Testis (tissue), 5 donors: ENCODE measurements at places on chromosomes 12 and 14. TPM values are rescaled to one million over a fixed set of nuclear protein-coding genes. Genes with fewer than 3 reads are reported as not detected.

GRCh38 chr12:111111681-111112080 is 191.3 kb upstream of the MYL2 start:
- no peak overlapping the region for H3K4me3 ChIP-seq
- DNase-seq = no peak
- H3K4me1 ChIP-seq = no peaks in the 10 kb centered on the region
- H3K27me3 ChIP-seq = no peaks in the 10 kb centered on the region

- no peaks in the 10 kb centered on the region for H3K36me3 ChIP-seq
- H3K4me1 ChIP-seq = no peaks in the 10 kb centered on the region
- H3K27me3 ChIP-seq = no peaks in the 10 kb centered on the region
These were observed 8.0 kb upstream of the KRT8 start for GRCh38 chr12:52912711-52913430.

- H3K4me3 ChIP-seq = peak overlapping the region; percentile 79
- no peak for DNase-seq
- H3K4me1 ChIP-seq = peaks cover 5% of the 10 kb centered on the region
- no peaks in the 10 kb centered on the region for H3K27me3 ChIP-seq
- peak overlapping the region; percentile 91 for H3K27ac ChIP-seq
- no peaks in the 10 kb centered on the region for H3K36me3 ChIP-seq
These were observed 20.6 kb upstream of the CLEC2D start for GRCh38 chr12:9648701-9649531.

DNA sequence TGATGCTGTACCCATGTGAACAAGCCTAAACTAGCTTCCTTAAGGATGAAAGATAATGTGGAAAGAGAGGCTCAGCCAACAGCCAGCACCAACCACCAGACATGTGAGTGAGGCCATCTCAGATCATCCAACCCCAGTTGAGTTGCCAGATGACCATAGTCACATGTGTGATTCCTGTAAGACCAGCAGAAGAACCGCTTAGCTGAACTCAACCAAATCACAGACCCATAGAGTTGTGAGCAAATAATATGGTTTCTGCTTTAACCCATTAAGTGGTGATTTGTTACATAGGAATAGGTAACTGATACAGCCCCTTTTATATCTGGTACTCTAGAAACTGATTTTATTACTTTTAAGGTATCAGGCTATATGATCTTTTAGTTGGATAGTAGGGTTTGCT is 17.6 kb upstream of the ELK3 start:
- H3K27me3 ChIP-seq = no peaks in the 10 kb centered on the region
- no peak overlapping the region for H3K4me3 ChIP-seq
- no peak for DNase-seq
- H3K4me1 ChIP-seq = no peaks in the 10 kb centered on the region

GRCh38 chr12:1580526-1580925 is 13.9 kb downstream of the FBXL14 start:
- DNase-seq = no peak
- no peaks in the 10 kb centered on the region for H3K27me3 ChIP-seq
- no peak overlapping the region for H3K27ac ChIP-seq
- H3K4me3 ChIP-seq = no peak overlapping the region

GRCh38 chr12:51822956-51823355 is 25.6 kb downstream of the FIGNL2 start:
- no peak for DNase-seq
- H3K36me3 ChIP-seq = no peaks in the 10 kb centered on the region
- peaks cover 18% of the 10 kb centered on the region for H3K4me1 ChIP-seq
- H3K27ac ChIP-seq = no peak overlapping the region
- H3K4me3 ChIP-seq = no peak overlapping the region

The OVCH1 gene
- total RNA-seq = 0.43 TPM

DNA sequence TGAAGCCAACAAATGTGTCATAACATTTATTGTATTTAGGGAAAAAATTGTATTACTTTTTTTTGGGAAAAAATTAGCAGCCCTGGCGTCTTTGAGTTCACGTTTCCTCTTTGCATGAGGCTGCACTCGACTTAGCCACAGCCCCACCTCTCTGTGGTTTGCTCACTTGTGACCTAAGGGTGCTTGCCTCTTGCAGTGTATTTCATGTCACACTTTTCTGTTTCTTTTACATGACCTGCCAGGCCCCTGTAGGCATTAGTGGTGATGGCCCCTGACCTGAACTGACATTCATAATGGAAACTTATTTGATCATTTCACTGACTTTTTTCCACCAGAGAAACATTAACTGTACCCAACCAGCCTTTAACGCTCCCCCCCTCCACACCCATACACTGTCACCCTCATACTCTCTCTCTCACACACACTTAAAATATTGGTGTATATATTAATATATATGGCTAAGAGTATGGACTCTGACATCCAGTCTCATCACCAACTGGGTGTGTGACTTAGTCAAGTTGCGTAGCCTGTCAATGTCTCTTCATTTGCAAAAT is 122.9 kb downstream of the PRKCH start:
- DNase-seq = no peak
- H3K27ac ChIP-seq = no peak overlapping the region
- no peaks in the 10 kb centered on the region for H3K27me3 ChIP-seq
